Suprapubic skin (tissue), 4 donors: ENCODE measurements at places on chromosomes 6 and 20.

- no peaks in the 10 kb centered on the region for H3K27me3 ChIP-seq
- no peak overlapping the region for H3K4me3 ChIP-seq
- DNase-seq, result no peak
- H3K36me3 ChIP-seq, result no peaks in the 10 kb centered on the region
Observed at GRCh38 chr6:99334526-99335127, 14.8 kb downstream of the FAXC start.

DNA sequence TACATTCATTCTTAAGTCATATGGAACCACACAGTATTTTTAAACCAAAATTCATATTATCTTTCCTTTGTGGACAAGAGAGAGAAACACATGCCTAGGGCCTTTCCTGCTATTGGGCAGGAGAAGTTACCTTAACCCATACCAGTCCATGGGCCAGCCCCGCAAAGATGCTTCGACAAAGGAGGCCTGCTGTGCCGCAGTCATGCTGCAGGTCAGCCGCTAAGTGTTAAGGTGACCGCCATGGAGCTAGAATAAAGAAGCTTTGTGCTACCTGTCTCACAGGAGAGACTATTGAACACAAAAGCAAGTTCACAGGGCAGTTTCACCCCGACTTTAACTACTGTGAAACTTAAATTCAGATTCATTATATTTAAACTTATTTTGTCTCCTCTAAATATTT, 62.3 kb upstream of the TMEM181 start:
- no peaks in the 10 kb centered on the region for H3K27me3 ChIP-seq
- H3K27ac ChIP-seq, result no peak overlapping the region
- H3K4me3 ChIP-seq, result no peak overlapping the region
- peaks cover 82% of the 10 kb centered on the region for H3K36me3 ChIP-seq
- no peaks in the 10 kb centered on the region for H3K4me1 ChIP-seq
- no peak for DNase-seq

DNA sequence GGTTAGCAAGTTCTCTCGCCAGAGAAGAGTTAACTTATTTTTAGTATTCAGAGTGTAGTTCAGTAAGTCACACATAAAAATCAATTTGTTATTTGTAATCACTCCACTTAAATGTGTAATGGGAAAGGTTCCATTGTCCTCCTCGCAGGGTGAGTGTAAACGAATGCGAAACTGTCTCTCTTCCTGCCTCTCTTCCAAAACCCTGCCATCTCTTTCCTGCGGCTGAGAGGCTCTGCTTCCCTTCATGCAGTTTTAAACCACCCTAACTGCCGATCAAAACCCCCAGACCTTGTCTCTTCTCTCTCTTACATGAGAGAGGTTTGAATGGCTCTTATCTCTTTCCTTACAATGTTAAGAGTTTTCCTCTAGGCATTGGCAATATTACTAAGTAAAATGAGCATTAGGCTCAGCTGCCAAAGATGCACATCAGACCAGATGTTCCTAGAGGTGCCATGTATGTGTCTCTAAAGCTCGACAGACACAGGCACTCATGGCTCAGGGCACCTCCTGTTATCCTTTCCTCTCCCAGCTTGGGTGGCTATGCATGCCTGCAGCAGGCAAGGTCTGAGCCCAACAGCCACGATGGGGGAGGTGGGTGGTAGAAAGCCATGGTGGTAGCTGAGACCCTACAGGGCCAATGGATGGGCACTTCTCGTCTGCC, 91.2 kb downstream of the JARID2 start:
- H3K27me3 ChIP-seq, result no peaks in the 10 kb centered on the region
- H3K36me3 ChIP-seq, result no peaks in the 10 kb centered on the region
- H3K27ac ChIP-seq, result no peak overlapping the region

DNA sequence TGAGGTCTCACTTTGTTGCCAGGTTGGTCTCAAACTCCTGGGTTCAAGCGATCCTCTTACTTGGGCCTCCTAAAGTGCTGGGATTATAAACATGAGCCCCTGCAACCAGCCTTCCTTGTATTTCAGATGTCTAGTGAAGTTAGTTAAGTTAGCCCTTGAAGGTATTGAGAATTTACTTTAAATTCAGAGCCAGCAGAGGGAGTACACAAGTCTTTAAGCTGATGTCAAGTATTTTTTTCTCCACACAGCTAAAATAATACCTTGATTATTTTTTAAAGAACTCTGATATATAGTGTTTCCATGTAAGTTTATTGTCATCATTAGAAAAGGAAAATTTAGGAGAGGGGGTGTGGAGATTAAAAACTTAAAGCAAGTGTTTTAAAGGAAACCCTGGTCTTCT, 9.8 kb downstream of the FOXO3 start:
- H3K4me1 ChIP-seq, result peaks cover 48% of the 10 kb centered on the region
- peaks cover 62% of the 10 kb centered on the region for H3K36me3 ChIP-seq
- H3K4me3 ChIP-seq, result no peak overlapping the region
- H3K27ac ChIP-seq, result no peak overlapping the region

GRCh38 chr6:106527117-106527516, 102.2 kb downstream of the RTN4IP1 start:
- H3K36me3 ChIP-seq, result peaks cover 12% of the 10 kb centered on the region
- no peaks in the 10 kb centered on the region for H3K27me3 ChIP-seq
- H3K4me1 ChIP-seq, result peaks cover 34% of the 10 kb centered on the region
- H3K27ac ChIP-seq, result no peak overlapping the region

DNA sequence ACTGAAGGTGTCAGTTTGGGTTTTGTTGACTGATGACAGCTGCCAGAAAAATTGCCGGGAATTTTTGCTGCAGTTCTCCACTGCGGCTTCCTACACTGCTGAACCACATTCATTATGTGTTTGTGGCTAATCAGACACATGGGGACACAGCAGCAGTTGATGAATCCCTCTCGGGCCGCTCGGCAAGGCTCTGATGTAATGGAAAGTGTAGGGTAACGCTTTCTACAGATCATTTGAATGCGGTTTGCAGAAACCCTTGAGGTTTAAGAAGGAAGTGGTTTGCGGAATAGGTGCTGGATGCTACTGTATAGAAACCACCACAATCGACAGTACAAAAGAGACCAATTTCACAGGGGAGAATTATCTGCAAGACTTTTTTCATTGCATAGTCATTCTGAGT, 138.7 kb upstream of the SASH1 start:
- no peaks in the 10 kb centered on the region for H3K27me3 ChIP-seq
- H3K27ac ChIP-seq, result no peak overlapping the region
- H3K4me3 ChIP-seq, result no peak overlapping the region
- DNase-seq, result no peak
- H3K36me3 ChIP-seq, result no peaks in the 10 kb centered on the region

GRCh38 chr6:167988945-167989841, 8.3 kb upstream of the KIF25 start:
- H3K27ac ChIP-seq, result no peak overlapping the region
- H3K27me3 ChIP-seq, result no peaks in the 10 kb centered on the region
- no peaks in the 10 kb centered on the region for H3K36me3 ChIP-seq

DNA sequence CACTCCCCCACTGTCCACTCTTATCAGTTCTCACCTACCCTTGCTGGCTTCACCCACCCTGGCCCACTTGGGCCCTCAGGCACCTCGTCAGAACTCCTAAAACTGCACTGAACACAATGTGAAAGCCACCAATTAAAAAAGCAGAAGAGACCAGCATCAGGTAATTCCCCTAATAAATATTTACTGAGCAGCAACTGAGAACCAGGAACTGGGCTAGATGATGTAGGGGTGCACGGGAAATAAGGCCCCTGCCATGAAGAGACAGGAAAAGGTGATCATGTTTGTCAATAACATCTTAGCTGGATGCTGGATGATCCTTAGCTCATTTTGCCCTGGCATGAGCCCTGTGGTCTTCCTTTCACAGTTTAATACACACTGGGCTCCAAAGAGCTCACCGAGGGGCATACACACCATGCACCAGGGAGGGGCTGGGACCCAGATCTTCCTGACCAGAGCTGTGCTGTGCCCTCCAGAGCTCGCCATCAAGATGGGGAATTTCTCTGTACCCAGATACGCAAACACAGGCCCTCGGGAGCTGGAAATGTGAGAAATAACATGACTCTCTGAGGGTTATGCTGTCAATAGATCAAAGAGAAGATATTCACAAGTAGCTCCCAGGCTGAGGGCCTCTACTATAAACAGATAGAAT, 113.6 kb upstream of the SLC22A16 start:
- H3K4me3 ChIP-seq, result no peak overlapping the region
- no peaks in the 10 kb centered on the region for H3K27me3 ChIP-seq
- H3K36me3 ChIP-seq, result no peaks in the 10 kb centered on the region
- H3K4me1 ChIP-seq, result no peaks in the 10 kb centered on the region

- H3K4me3 ChIP-seq, result no peak overlapping the region
- peaks cover 4% of the 10 kb centered on the region for H3K36me3 ChIP-seq
Observed at GRCh38 chr6:75178757-75179156, 27.1 kb downstream of the COL12A1 start.

DNA sequence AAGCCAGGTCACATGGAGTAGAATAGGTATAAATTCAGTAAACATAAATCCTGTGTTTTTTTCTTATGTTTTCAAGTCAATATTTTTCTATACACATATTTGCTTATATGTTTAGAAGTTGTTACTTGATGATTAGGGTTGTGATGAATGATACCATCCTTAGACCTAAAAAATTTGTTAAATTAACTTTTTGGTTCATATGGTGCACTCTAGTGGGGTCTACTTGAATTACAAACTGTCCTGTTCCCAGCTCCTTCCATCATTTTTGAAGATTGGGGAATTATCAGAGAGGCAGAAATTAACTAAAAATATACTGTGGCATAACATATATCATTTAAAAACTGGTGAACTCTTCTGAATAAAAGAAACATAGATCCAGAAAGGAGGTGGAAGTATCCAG, 48.3 kb upstream of the RIPPLY2 start:
- H3K4me1 ChIP-seq, result no peaks in the 10 kb centered on the region
- H3K27me3 ChIP-seq, result no peaks in the 10 kb centered on the region
- H3K36me3 ChIP-seq, result no peaks in the 10 kb centered on the region
- no peak overlapping the region for H3K27ac ChIP-seq
- DNase-seq, result no peak
- H3K4me3 ChIP-seq, result no peak overlapping the region
